ENCODE measurements at places on chromosomes 12 and 14.

GRCh38 chr14:99191395-99192027 lies 80.5 kb downstream of the BCL11B start:
- no peak for DNase-seq

DNA sequence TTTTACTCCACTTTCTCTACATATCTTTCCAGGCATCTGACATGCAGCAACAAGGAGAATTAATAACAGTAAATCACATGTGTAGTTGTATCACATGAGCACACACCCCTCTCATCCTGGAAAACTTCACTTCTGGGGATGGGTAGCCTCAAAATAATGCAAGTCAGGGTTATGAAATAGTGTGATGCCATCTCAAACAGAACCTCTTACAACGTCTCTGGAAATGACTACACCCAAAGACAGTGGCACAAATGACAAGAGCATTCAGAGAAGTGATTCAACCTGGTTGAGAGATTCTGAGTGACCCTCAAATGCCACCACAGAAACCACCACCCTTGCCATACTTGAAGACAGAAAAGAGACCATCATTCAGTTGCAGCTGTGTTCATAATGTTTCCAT lies 2.8 kb downstream of the DIO2 start:
- DNase-seq, result no peak

DNA sequence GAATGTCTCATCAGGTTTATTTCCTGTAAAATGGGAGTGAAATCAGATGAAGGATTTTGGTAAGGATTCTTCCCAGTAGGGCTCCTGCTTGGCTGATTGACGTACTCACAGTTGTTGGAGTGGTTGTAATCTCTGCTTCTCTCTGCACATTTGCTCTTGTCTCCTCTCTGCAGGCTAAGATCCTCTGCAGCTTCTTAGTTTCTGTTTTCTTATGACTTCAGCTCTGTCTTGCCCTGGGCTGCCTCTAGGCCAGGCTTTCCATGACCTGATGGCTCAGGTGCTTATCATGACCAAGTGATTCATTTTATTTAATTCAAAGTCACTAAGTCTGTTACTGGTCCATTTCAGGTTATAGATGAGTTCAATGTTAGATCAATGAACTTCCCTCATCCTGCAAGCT lies 394.5 kb upstream of the DDHD1 start:
- DNase-seq, result no peak

- no peak for DNase-seq
Observed at GRCh38 chr12:39368096-39368495, 74.8 kb downstream of the KIF21A start.

DNA sequence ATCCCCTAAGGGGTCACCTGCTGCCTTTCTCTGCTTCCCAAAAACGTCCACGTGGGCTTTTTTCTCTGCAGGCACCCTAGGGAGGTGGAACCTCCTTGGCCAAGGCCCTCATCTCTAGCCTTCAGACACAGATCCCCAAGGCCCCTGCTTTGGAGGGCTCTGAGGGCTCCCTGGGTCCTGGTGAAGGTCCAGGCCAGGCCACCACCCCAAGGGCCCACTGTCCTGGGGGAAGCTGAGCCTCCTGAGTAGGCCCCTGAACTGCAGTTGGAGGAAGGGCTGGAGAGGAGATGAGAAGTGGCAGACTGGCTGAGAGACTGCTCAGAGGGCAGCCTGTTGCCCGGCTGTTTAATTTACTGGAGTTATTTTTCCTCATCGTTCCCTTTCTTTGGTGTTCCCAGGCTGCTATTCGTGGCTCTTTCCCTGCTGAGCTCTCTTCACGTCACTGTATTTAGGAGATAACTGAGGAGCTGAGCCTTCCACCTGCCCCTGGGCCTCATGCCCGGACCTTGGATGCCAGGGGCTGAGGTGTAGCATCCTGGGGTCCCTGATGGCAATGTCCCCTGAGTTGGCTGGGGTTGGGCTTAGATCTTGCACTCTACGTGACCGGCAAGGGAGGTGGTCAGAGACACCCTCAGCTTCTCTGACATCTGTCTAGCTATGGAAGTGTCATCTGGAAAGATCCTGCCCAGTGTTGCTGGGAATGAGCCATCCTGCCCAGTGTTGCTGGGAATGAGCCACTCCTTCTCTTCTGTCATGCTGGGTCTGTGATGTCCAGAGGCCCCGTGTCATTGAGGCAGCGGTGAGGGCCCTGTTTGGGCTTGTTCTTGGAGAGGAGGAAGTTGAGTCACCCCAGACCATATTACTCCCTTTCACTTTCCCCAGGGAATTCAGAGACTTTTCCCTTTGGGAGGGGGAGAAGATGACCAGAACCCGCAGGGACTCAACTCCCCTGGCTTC lies 139.8 kb downstream of the TSPAN9 start:
- DNase-seq, result no peak

GRCh38 chr12:131537267-131537958 lies 173.5 kb upstream of the SFSWAP start:
- DNase-seq, result no peak

DNA sequence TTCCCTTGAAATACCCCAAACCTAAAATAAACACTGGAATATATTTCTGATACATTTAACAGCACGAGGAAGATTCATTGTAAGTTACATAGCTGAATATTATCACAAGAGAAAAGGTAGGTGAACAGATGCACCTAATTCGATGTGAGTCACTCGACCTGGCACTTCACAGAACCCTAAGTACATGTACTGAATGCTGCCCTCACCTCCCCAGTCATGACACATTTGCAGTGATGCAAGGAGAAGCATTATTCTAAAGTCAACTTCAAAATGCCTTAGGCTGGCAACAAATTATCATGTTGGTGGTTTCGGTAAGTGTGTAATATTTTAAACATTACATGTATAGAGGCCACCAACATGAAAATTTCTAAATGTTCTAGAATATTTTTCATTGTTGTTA lies 35.2 kb upstream of the TMTC2 start:
- no peak for DNase-seq

GRCh38 chr12:92973614-92974013 lies 44.5 kb upstream of the EEA1 start:
- no peak for DNase-seq

GRCh38 chr14:97581016-97581415 lies 783.8 kb downstream of the VRK1 start:
- no peak for DNase-seq

DNA sequence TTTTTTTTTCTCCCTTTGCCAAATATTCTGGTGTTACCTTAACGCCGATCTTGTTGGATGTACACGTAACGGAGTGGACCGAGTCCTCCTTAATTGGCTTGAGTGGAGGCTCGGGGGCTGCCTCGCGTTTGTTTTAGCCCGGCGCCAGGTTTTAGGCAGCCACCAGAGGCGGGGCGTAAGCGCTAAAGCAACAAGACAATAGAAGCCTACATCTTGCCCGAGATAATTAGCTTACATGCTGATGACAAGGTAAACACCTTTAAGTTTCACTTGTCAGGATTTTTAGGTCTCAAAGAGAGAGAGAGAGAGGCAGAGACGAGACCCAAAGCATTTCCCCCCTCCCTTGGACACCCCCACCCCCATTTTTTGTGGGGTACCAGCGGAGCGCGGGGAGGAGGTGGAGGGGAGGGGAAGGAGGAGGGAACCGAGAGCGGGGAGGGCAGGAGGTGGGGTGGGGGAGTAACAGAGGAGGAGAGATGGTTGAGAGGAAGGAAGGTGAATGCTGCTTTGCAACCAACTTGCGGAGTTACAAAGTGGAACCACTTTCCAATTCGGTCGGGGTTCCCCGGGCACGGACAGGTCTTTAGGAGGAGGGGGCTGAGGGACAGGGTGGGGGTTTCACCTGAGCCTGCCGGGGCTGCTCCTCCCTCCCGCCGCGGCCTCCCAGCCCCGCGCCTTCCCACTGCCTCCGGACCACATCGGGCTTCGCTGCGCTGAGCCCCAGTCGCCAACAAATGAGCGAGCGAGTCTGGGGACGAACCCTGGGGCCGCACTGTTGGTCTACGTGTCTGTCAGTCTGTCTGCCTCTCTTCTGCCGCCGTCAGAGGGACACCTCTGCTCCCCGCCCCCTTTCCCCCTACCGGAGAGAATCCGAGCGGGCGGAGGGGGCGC lies at the start of gene NKX2-1:
Gene NKX2-1, minus strand, starts transcription at position 802 of the 891 bp plus-strand sequence. Its CDS starts 103 bp downstream, at position 699.
- peak; percentile 69 for DNase-seq

DNA sequence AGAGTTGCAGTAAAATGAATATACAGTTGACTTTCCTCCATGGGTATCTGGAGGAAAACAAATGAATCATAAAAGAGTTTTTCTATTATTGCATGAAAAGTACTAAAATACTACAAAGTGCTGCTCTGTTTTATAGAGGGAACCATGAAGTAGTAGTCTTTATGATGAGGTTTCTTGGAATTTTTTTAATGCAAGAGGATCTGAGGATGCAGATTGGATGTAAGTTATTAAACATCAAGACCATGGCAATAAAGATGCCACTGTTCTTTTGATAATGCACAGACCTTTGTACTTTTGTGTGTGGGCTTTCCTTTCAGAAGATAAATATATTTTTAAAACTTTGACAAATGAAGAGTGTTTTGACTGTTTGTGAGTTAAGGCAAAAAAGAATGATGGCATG lies 87.5 kb downstream of the DACT1 start:
- DNase-seq, result no peak

DNA sequence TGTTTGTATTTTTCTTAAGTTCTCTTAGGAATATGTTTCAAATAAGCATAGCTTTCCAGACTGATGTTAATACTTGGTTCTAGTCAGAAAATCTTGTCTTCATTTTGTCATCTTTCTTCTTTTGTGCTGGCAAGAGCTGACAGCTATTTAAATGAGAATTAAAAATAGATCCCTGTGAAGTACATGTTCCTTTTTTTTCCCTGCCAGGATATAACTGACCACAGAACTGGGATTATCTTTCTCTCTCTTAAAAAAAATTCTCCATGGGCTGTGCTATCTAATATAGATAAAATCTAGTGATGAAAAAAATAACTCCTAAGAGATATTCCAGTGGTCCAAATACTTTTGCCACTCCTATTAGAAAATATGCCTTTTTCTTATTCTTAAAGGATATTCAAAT lies 163.4 kb downstream of the AKAP6 start:
- no peak for DNase-seq

DNA sequence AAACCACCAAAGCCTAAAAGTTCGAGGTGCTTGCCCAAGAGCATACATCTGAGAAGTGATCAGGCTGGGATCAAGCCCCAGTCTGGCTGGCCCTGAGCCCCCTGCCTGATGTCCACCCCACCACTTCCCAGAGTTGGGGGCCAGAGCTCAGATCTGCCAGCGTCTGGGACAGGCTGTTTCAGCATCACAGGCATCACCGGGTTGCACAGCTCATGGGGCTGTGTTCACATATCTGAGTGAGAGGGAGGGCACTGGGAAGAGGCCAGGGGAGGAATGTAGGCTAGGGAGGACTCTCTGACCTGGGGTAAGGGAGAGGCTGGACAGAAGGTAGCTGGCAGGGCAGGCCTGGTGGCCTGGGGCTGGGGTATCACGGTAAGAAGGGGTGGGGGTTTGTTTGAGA lies 6.0 kb downstream of the TGM1 start:
- DNase-seq, result no peak

GRCh38 chr14:50001999-50002925 lies 109.4 kb downstream of the ARF6 start:
- no peak for DNase-seq

- no peak for DNase-seq
Observed at GRCh38 chr14:79437951-79438350, 773.4 kb downstream of the DIO2 start.

DNA sequence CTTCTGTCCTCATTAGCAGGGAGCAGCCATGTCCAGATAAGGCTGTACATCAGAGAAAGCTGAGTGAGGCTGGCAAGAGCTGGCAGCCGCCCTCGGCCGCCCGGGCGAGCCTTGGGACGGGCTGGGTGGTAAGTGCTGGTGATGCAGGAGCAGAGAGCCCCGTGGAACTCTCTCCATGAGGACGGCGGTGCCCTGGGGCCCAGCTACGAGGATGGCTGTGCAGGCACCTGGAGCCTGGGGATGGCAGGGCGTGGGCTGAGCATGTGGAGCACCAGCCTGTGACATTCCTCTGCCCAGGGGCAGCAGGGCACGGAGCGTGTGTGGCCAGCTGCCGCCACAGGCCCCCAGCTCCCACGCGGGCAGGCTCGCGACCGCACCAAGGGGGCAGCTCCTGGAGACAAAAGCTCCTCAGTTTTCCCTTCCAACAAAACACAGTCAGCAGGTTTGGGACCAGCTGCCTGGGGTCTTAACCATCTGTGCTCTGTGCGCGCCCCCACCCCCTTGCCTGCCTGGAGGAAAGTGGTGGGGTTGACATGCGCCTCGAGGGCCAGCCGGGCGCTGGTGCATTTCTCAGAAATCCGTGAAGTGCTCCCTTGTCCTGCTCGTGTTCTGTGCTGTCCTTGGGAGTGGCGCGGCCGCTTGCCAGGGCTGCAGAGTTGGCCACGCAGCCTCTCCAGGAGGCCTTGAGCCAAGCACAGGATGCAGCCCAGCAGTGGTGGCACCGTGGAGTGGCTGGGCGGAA lies 21.4 kb downstream of the PACS2 start:
- peak; percentile 13 for DNase-seq

All from NCI-H524 treated with DMSO at 0.1 percent for 48 hours (cell line).